ENCODE measurements at places on chromosomes 5 and 9. TPM values are rescaled to one million over a fixed set of nuclear protein-coding genes. Genes with fewer than 3 reads are reported as not detected.

PCDHA2 gene
- 0.20 TPM for total RNA-seq

SAXO1 gene
- total RNA-seq: 0.03 TPM

LCN9 gene
- total RNA-seq: not detected

SLC46A2 gene
- 0.14 TPM for total RNA-seq

CARD6 gene
- total RNA-seq: 21.9 TPM

ANKRD31 gene
- 0.17 TPM for total RNA-seq

ADRB2 gene
- 3.4 TPM for total RNA-seq

PCDHB4 gene
- 5.2 TPM for total RNA-seq

MYORG gene
- total RNA-seq: 94.5 TPM

PCDHGB1 gene
- total RNA-seq: 4.6 TPM

HMMR gene
- 1.8 TPM for total RNA-seq

NFIB gene
- total RNA-seq: 116 TPM

PLAC8L1 gene
- total RNA-seq: not detected

FOXD4L4 gene
- not detected for total RNA-seq

PCDHB8 gene
- total RNA-seq: 1.8 TPM

CDH9 gene
- not detected for total RNA-seq

SLC34A3 gene
- 0.49 TPM for total RNA-seq

CTSL gene
- total RNA-seq: 107 TPM

F12 gene
- 15.3 TPM for total RNA-seq

NOXA1 gene
- 36.7 TPM for total RNA-seq

CKMT2 gene
- 61.7 TPM for total RNA-seq

GLIPR2 gene
- 17.0 TPM for total RNA-seq

FSTL4 gene
- total RNA-seq: 0.58 TPM

PCDHB10 gene
- 2.5 TPM for total RNA-seq

SLC1A3 gene
- 26.2 TPM for total RNA-seq

CA9 gene
- total RNA-seq: 777 TPM

CCDC183 gene
- total RNA-seq: 2.3 TPM

SEMA4D gene
- 66.2 TPM for total RNA-seq

CATSPER3 gene
- total RNA-seq: 1.0 TPM

SLC34A1 gene
- 0.06 TPM for total RNA-seq

TAF11L10 gene
- total RNA-seq: not detected

CNTNAP3 gene
- total RNA-seq: 1.6 TPM

CD274 gene
- total RNA-seq: 2.3 TPM

KIF2A gene
- total RNA-seq: 31.1 TPM

PCDHA11 gene
- total RNA-seq: 2.9 TPM

RANBP3L gene
- 3.9 TPM for total RNA-seq

STC2 gene
- total RNA-seq: 10.3 TPM

GNA14 gene
- 11.3 TPM for total RNA-seq

TLR4 gene
- 9.8 TPM for total RNA-seq

TAF11L12 gene
- not detected for total RNA-seq

CYSRT1 gene
- total RNA-seq: 0.78 TPM

PTGER4 gene
- 24.0 TPM for total RNA-seq

LAMC3 gene
- total RNA-seq: 14.2 TPM

SUB1 gene
- total RNA-seq: 152 TPM

TMEM167A gene
- total RNA-seq: 91.7 TPM

PDGFRB gene
- 97.8 TPM for total RNA-seq

PCDHA6 gene
- total RNA-seq: 2.0 TPM

PKD2L2 gene
- not detected for total RNA-seq

HAPLN1 gene
- total RNA-seq: 0.58 TPM

IRX4 gene
- not detected for total RNA-seq

DMRT3 gene
- total RNA-seq: not detected

GMCL2 gene
- not detected for total RNA-seq

SH3TC2 gene
- total RNA-seq: 2.7 TPM

GLRA1 gene
- not detected for total RNA-seq

AGTPBP1 gene
- 12.2 TPM for total RNA-seq

GFI1B gene
- 1.3 TPM for total RNA-seq
